ENCODE measurements at places on chromosomes 2 and 18.

DNA sequence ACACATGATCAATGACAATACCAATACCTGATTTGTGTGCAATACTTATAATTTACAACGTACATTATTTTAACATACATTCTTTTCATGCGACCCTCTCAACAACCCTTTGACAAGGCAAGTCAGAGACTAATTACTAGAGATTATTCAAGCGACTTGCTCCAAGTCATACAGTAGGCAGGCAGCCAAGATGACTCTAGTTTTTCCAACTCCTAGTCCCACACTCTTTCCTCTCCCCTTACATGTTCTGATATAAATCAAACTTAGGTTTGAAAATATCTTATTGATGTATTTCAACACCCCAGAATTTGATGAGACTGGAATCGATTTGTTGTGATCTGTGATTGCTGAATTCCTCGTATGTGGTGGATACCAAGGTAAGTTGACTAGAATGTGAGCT lies 8.0 kb upstream of the CYP27C1 start:
- DNase-seq, result no peak

- no peak for DNase-seq
Observed at GRCh38 chr2:126839796-126840195, 58.9 kb upstream of the TEX51 start.

- no peak for DNase-seq
Observed at GRCh38 chr2:124209441-124209840, 184.4 kb downstream of the CNTNAP5 start.

DNA sequence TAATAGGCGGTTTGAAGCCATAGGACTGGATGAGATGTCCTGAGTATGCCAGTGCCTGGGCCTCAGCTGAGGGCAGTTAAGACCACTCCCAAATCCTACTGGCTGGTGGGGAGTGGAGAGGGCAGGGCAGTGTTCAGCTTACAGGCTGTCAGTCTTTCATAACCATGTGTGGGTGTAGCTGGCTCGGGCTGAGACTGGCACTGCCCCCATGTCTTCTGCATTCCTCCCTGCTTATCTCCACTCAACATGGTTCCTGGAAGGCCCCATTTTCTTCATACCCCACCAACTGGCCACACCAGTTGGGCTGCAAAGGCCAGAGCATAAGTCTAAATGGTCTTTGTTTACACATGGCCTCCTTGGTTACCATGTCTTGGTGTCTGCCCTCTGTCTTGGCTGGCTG lies 17.2 kb upstream of the IL37 start:
- no peak for DNase-seq

DNA sequence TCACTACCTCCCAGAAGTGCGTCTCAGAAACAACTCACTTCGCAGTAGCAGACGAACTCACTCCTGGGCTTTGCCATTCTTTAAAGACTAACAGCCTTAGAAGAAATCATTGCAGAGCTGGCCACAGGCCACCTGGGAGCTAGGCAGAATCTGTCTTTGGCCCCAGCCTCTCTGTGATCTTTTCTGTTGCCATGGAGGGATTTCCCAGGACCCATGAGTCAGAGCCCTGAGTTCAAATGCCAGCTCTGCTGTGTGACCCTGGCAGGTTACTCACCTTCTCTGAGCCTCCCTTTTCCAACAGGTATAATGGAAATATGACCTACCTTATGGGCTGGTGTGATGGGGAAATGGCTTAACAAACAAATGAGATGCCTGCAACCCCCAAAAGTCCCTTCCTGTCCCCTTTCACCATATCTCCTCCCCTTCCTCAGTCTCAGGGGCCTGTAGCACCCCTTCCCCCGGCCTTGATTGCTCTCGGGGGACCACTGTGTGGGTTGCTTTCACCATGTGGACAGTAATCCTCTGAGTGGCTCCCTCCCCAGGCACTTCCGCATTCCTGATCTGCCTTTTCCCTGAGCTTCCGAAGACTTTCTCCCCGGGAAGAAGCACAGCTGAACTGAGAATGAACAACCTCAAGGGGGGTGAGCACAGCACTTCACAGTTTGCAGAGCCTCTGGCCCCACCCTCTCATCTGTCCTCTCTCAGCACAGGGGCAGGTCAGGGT lies 34.0 kb upstream of the SLC66A3 start:
- DNase-seq, result no peak

GRCh38 chr2:95390881-95391321 lies 11.6 kb upstream of the FAHD2A start:
- no peak for DNase-seq

GRCh38 chr18:44708451-44709083 lies 27.9 kb downstream of the SETBP1 start:
- DNase-seq, result no peak

- DNase-seq, result no peak
Observed at GRCh38 chr2:203870941-203871340, 3.4 kb downstream of the CTLA4 start.

GRCh38 chr2:145408980-145409379 lies 889.1 kb upstream of the ZEB2 start:
- DNase-seq, result no peak
